ENCODE measurements at places on chromosomes 2 and 18.
A peak's percentile ranks its signal among the peaks of the same experiment; 100 is the strongest.

- DNase-seq: no peak
Observed at GRCh38 chr18:36655074-36655473, 173.7 kb downstream of the TPGS2 start.

DNA sequence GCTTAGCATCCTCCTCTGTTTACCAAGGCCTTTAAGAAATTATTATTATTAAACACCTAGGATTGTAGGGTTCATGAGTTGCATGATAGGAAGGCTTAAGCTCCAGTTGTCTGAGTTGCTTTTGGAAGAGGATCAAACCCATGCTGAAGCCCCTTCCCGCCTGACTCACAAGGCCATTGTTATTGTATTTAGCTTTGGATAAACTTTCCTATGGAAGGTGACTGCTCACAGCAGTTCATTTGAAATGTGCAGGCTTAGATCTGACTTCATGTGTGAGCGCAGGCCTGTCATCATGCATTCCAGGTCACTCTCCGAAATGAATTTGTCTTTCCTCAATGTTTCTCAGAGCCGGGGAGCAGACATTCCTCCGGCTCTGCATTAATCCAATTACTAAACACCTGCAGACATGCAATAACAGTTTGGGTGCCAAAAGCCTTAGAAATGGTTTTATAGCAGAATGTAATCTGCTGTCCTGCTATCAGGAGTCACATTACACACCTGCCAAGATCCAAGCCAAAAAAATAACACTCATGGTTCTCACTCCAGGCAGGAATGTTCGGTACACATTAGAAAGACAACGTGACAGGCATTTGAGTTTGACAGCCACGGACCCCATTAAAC lies 119.9 kb downstream of the OSR1 start:
- DNase-seq: no peak

DNA sequence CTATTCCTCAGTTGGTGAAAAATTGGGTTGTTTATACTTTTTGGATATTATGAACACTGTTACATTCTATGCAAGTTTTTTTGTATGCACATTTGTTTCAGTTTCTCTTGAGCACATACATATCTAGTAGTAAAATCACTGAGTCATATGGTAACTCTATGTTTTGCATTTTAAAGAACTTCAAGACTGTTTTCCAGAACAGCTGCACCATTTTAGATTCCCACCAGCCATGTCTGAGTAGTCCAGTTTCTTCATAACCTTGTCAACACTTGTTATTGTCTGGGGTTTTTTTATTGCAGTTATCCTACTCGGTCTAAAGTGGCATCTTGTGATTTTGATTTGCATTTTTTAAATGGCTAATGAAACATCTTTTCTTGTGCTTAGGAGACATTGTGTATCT lies 100.3 kb upstream of the OTOS start:
- DNase-seq: no peak

GRCh38 chr2:206062724-206063123 lies 23.2 kb downstream of the INO80D start:
- DNase-seq: no peak

DNA sequence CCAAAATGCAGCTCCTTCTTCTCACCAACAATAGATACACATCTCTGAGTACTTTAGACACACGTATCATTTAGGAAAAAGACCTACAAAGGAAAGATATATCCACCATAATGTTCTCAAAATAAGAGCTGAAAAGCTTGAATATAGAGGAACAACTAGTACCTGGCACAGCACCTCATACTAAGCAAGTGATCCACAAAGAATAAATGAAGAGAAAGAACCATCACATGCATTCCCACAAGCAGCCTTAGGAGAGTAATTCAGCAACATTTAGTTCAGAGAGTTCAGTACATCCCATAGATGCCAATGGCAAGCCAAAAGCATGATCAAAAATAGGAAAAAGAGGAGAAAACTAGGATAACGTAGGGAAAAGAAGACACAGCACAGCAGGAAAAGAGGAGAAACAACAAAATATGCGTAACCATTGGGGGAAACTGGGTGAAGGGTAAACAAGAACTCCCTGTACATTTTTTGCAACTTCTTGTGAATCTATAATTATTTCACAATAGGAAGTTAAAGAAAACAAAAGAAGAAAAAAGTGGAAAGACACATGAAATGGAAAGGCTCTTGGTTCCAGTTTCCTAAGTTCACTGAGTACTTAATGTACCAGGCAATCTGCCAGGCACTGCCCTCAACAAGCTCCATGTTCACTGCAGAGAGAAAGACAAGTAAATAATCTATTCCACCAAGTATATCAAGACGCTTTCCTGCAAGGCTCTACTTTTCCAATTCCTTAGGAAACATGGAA lies 22.3 kb downstream of the CLASP1 start:
- peak; percentile 70 for DNase-seq

GRCh38 chr2:1795261-1796231 lies 51.2 kb upstream of the PXDN start:
- DNase-seq: no peak
